ENCODE measurements at places on chromosomes 1 and 21.

DNA sequence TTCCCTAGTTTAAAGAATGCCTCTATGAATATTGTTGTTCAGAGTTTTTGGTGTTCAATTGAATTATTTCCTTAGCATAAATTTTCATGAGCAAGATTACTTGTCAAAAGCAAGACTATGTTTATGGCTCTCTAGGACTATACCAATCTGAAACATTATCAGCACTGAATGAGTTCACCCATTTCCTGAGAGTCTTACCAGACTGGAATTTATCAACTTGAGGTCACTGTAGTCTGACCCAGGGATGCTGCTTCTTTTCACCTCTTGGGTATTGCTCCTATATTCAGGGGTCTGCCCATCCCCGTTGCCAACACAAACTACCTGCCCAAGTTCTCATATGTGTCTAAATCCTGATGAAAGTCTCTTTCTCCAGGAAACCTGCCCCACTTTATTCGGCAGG, 42.6 kb downstream of the OPTC start:
- peak; percentile 93 for DNase-seq

DNA sequence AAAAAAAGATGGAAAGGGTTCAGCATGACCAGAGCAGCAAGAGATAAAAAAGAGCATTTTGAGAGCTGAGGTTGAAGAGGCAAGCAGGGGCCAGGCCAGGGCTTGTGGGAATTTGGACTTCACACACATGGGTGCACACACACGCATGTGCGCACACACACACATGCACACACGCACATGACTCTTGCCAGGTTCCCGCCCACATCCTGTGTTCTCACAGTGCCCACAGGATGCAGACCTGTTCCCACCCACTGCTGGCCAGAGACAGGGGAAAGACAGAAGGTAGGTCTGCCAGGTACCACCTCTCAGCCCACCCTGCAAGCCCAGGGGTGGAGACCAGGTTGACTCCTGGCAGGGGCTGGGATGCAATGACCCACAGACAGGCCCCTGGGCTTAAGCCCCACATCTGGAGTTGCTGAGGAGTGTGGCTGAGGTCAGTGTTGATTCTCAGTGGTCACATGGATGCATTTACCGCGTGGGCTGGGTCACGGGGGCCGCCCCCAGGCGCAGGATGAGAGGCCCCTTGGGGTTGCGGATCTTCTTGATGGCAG, 4.4 kb downstream of the COL16A1 start:
- no peak for DNase-seq

DNA sequence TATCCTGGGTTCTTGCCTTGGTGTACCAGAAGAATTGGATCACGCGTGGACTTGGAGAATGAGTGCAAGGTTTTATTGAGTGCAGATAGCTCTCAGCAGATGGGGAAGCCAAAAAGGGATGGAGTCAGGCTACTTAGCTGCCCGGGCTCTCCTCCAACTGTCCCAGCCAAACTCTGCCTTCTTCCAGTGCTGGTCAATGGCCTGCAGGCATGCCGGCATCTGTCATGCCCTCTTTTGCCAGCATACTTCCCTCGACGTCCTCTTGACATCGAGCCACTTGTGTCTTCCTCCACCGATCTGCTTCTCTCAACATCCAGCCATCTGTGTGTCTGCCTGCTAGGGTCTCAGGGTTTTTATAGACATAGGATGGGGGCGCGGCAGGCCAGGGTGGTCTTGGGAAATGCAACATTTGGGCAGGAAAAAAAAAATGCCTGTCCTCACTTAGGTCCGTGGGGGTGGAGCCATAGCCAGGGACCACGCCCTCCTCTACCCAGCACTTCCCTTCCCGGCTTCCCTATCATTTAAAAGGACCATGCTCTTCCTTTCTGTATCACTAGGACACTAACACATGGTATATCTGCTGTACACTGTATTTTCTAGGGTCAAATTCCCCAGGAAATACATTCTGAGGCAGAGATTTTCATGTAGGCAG, 47.0 kb upstream of the BCAR3 start:
- no peak for DNase-seq

DNA sequence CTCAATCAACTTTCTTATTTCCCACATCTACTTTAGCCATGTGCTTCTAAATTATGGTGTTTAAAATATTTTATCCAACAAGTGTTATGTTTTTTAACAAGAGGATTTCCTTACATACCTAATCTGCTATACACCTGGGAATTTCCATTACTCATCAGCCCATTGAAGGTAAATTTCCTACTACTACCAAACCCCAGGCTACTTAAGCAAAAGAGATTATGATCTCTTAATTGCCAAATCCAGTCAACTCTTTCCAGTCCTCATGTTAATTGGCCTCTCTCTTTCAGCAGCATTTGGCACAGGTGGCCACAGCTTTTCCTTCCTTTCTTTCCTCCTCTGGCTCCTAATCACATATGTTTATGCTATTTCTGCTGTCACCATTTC, 5.1 kb upstream of the C1orf162 start:
- DNase-seq: no peak

GRCh38 chr1:243406424-243406823, 150.6 kb downstream of the SDCCAG8 start:
- no peak for DNase-seq

- DNase-seq: no peak
These were observed 19.0 kb downstream of the YTHDF2 start for GRCh38 chr1:28755701-28756100.

GRCh38 chr1:94012708-94013366, 103.6 kb upstream of the GCLM start:
- DNase-seq: peak; percentile 51

- DNase-seq: no peak
These were observed 397.3 kb downstream of the AGBL4 start for GRCh38 chr1:49626472-49626871.

GRCh38 chr1:107405236-107405635, 264.4 kb downstream of the NTNG1 start:
- no peak for DNase-seq
